ENCODE measurements at places on chromosomes 2 and 18.

DNA sequence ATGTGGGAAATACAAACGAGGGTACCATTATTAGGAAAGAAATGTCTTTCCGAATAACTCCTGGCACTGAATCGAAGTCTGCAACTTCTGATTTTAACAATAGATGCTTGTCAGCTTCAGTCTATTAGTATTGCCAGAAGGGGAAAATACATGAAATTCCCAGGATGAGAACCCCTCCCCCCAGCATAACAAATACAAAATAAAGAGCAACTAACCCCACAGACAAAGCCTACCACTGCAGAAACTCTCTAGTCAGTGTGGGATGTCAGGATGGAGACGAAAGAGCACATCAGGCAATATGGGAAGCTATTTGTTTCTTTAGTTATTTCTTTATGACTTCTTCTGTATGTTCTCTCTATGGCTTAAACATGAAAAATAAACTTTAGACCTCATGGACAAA lies 365.0 kb upstream of the CDH2 start:
- no peak for DNase-seq

GRCh38 chr2:36477315-36477714 lies 120.7 kb downstream of the FEZ2 start:
- DNase-seq = no peak

DNA sequence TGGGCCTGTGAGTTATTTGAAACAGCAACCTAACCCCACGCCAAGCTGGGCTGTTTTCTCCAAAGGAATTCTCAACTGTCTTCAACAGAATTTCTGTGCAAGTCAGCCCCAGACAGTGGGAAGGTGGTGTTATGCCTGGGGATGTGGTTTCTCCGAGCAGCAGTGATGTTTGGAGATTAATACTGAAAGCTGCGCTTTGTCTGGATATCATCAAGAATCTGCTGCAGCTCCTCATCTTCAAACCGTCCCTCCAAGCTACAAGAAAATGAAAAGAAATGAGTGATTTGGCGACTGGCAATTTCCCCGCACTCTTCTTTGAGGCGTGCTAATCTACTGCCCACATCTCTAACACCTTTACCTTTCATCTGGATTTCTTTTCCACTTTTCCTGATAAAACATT lies 10.0 kb downstream of the POLR2D start:
- DNase-seq = no peak

GRCh38 chr2:242060212-242060835 lies 190.8 kb downstream of the RTP5 start:
- DNase-seq = no peak

- DNase-seq = no peak
Measured at GRCh38 chr2:82675186-82675585, 1783.9 kb downstream of the SUCLG1 start.

GRCh38 chr2:173607606-173608311 lies 253.1 kb downstream of the CDCA7 start:
- no peak for DNase-seq

DNA sequence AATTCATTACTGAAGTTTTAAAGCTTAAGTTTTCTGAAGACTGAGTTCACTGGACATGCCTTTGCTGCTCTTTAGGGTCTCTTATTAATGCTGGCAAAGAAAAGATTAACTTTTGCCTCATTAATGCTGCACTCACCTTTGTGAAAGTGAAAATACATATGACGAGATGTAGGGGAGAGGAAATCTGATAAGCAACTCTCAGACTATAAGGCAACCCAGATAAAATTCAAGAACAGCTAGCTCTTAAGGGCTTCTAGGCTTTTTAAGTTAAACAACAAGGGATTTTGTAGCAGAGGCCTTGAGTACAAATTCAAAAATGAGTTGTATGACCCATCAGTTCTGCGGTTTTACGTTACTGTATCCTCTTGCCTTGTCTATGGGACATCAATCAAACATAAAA lies 143.7 kb downstream of the USP34 start:
- DNase-seq = no peak

- DNase-seq = no peak
Measured at GRCh38 chr2:20333738-20334137, 16.9 kb downstream of the PUM2 start.

DNA sequence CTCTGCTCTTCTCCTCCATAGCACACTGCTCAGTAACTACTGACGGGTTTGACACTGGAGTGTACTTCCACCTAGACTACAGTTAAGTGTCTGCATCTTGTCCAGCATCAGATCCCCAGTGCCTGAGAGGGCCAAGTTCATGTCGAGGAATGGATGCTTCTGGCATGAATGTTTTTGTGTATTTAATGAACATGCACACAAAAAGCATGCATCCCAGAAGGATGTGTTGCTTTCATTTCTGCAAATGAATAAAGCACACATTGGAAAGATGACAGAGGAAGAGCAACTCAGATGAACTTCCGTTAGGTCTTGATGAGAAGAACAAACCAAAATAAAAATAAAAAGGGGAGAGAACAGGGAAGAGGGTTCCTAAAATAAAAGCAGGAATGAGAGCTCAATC lies 27.9 kb downstream of the C2orf49 start:
- DNase-seq = no peak

GRCh38 chr18:74951165-74951760 lies 257.7 kb downstream of the PTGR3 start:
- no peak for DNase-seq

DNA sequence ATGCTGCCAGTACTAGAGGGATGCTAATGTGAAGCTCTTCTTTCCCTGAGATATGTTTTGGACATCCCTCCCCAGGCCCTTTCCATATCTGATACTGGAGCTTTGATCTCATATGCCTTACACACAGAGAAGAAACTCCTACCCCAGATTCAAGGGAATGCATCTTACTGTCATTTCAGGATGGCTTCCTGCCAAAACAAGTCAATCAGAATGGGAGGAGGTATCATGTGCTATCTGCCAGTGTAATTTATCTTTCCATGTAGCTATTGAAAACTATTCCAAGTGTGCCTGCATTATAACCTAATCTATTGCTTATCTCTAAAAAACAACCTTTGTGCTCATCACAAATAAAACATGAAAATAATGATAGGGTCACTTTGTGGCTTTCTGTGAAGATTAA lies 269.9 kb upstream of the SETBP1 start:
- no peak for DNase-seq

DNA sequence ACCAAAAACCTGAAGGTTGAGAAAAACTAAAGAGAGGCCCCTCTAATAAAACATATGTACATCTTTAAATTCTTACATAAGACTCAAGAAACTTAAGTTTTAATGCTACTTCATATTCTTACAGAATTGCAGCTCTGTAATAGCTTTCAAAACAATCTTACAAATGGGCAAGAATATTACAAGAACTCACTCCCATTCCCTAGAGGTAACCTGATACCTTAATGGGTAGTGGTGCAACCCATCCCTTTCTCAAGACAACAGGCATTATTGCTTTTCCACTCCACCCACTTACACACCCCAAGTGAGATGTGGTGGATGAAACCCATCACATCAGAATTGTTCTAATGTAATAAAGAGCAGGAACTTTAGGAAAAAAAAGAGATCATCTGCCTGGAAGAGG lies 103.7 kb downstream of the RBMS1 start:
- no peak for DNase-seq

DNA sequence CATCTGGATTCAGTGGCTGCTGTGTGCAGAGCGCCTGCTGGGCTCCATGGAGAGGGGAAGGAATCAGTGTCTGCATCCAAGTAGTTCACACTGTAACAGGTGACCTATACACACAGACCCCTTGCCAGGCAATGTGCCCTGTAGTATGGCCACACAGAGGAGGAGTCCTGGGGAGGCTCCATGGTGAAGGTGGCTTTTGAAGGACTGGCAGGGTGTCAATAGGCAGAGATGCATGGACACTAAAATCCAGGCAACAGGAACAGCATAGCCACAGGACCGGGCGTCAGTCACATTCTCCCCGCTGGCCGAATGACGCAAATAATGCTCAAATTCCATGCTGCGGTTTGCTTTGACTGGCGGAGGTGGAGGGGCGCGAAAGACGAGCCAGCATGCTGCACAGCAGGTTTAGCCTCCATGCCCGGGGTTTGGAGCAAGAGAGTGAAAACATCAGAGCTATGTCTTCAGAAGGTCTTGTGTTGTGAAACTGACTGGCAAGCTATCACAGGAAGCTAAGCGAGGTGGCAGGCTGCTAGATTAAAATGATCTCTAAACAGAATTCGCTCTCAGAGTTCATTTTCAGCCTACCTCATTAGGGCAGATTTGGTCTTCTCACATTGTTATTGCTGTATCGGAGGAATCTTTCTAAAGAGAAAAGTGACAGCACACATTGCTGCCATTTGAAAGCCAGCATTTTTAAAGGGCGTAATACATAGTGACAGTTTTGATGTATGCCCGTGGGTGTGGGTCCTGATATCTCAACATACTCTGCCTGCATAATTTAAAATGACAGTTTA lies 1.2 kb upstream of the CHMP1B start:
- DNase-seq = peak; percentile 79

DNA sequence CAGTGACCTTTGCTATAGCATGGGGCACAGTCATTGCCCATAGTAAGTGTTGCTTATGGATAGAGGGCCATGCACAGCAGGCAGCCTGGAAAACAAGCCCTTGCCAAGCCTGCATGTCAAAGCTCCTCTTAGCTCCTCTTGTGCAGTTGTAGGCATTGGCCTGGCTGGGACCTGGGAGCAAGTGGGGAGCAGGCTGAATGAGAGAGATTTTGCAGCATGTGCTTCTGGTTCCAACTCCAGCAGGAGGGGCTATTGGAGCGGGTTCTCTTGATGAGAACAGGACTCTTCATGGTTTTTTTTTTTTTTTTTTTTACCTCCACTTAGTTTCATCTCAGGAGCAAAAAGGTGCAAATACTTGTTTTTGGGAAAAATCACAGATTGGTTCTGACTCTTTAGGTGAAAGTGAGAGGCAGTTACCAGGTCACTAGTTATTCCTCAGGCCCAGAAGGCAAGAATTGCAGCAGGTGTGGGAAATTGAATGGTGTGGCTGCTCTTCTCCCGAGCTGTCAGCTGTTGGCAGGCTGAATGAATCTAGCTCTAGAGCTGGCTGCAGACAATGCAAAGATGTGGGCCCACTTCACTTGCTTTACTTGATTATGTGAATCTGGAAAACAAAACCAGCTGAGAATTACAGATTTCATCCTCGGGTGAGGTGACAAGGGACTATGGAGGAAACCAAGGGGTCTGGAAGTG lies 95.9 kb downstream of the MAP4K4 start:
- no peak for DNase-seq

DNA sequence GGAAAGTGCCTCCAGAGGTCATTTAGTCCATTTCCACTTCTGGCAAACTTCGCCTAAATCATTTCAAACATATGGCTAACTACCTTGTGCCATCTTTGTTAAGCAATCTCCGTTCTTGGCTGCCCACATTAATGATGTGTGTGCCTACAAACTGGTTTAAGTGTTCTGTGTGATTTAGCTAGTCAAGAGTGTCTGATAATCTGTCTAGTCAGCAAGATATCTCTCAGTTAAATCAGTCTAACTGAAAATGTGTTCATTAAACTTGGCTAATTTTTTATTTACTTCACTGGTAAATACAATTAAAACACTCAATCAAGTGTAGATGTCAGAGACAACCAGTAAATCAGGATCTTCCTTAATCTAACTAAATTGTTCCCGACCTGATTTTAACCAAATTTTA lies 352.4 kb downstream of the ERBB4 start:
- DNase-seq = no peak

DNA sequence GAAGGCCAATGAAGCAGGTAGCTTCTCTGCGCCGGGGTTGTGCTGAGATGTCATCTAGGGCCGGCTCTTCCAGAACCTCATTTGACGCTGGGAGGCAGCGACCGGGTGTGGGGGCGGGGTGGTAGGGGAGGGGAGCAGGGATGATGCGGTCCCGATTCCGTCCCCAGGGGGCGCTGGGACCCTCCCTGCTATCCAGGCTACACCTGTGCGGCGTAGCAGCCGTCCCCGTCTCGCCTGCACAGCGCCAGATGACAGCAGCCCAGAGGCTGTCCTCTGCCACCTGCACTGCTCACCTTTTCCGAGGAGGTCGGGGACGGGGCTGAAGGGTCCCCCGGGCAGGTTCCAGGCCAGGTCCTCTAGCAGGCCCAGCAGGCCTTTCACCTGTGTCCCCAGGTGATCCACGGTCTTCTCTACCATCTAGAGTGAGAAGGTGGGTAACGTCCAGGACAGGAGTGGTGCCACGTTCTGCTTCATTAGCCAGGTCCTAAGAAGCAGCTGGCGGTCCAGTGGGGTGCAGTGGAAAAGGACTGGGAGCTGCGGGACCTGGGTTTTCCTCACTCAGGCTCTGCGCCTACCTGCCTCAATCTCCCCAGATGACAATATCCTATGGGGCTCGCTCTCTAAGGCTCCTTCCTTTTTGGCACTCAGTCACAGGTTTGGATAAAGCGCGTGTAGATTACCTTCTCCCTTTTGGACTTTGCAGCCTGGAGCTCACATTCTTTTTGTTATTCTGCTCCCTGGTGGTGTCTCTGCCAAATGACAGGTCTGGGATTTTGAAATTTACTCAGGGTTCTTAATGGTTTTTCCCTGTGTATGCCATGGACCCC lies 56.0 kb upstream of the RAB6C start:
- DNase-seq = no peak

DNA sequence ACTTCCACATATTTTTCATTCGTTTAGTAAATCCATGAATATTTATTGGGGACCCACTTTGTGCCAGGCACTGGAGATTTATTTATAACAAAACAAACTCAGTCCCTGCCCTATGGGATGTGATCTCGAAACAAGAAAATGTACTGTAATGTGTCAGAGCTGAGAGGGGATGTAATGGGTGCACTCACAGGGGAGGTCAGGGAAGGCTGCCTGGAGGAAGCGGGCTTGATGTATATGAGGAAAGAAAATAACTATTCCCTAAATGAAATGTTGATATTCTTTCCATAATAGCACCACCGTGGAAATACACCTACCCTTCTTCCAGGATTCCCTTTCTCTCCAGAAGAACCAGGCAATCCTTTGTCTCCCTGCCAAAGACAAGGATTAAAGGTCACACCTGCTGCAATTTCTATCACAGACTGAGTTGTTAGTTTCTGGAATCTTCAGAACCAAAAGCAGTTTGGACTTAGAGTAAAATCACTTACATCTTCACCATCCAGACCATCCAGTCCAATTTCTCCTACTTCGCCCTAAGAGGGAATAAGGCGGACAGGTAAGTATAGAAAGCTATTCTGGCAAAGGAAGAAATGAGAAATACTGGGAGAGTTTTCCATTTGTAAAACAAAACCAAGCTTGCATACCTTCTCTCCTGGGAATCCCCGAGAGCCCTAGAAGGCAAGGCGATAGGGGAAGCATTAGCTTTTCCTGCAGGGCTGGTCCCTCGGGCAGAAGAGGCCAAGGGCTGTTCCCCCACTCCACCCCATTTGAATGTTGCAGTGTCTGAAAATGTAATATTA lies 55.0 kb downstream of the COL6A3 start:
- no peak for DNase-seq

DNA sequence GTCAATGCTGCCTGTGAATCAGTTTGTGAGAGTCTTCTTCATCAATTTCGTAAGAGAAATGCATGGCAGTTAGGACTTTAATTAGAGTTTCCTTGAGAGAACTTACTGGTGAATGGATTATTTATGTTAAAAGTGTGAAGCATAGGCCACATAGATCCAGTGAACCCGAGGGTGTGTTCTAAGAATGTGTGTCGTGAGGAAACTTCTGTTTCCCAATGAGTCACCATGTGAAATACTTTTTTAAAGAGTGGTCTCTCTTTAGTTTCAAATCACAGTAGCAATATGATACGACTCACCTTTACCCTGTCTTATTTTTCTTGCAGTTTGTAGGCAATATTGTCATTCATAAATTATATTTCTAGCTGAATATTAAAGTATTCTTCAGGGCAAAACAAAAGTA lies 18.5 kb downstream of the THSD7B start:
- no peak for DNase-seq

GRCh38 chr2:42339191-42339912 lies 21.7 kb downstream of the COX7A2L start:
- DNase-seq = no peak

- no peak for DNase-seq
Measured at GRCh38 chr2:62381656-62382055, 124.3 kb downstream of the TMEM17 start.

Data from CD4-positive, alpha-beta T cell treated with Interleukin-15 for 1 hour (primary cell).